Stimulated activated CD4-positive, alpha-beta T cell treated with anti-CD3 and anti-CD28 coated beads, Interleukin-1b, Interleukin-23, amount 100 ng/mL, for 1 hour (primary cell): ENCODE measurements at places on chromosomes 4 and X.

DNA sequence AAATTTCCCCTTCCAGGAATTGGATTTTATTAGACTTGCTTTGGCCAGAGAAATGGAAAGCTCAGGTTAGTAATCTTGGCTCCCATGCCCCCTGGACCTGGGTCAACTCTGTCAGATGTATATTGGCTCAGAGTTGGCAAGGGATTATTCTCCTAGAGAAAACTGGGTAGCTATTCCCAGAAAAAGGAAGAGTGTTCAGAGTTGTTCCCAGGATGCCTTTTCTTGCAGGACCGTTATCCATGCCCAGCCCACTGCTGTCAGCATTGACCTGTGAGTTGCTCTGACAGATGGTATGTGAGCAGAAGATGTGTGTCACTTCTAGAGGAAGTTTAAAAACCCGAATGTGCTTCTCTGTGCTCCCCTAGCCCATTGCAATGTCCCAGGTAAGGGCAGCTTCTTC lies 509.9 kb upstream of the ZFP42 start:
- no peak for DNase-seq

DNA sequence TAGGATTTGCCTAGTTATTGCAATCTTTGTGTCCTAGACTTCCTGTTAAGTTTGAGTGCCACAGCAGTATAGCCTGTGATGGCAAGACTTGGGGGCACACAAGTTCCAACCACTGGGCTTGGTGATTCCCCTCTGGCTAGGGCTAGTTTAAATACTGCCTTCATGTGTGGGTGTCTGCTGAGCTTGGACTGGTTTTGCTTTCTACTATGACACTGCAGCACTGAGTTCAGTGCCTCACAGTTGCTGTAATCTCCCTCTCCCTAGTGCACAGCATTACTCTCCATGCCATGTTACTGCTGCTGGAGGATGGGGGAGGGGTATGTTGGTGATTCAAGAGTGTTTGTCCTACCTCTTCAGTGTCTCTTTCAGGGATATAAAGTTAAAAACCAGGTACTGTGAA lies 379.6 kb downstream of the IL15 start:
- DNase-seq: no peak

DNA sequence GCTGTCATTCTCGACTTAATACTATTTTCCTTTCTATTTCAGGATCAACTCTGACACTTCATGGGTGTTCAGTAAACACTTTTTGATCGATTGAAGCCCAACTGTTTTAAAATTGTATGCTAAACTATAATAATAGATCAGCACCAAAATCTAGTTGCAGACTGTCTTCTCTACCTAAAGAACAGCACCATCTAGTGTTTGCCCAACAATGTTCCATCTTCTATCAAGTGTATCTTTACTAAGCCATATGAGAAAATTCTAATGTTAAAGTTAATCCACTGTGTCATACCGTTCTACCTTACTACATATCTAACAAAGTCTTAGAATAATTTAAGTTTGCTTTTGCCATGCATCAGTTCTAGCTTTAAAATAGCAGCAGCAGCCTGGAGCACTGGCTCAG lies 113.0 kb upstream of the PRDX4 start:
- no peak for DNase-seq

DNA sequence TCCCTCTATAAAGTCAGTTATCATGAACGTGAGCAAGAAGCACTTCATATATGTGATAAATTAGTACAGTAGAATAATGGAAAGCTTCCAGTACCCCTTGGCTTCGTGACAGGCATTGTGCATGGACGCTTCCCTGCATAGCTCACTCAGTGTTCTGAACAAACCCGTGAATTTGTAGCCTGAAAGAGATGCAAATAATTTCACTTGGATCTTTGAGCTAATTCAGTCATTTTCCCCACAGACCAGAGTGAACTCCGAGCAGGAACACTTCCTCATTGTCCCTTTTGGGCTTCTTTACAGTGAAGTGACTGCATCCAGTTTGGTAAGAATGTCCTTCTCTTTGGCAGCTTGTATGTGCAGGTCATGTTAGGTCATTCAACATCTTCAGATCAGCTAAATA lies 50.1 kb downstream of the ADD1 start:
- no peak for DNase-seq

- DNase-seq: no peak
These were observed 7.7 kb downstream of the AWAT2 start for GRCh38 chrX:70041993-70042392.

GRCh38 chrX:42535233-42535632 lies 242.7 kb downstream of the PPP1R2C start:
- DNase-seq: no peak

- DNase-seq: no peak
These were observed 247.1 kb upstream of the ETNPPL start for GRCh38 chr4:109009909-109010308.

GRCh38 chr4:70688795-70689231 lies 481 bp downstream of the UTP3 start:
- no peak for DNase-seq
